ENCODE measurements at places on chromosomes 12 and 14.

- DNase-seq = no peak
Measured at GRCh38 chr14:91330856-91331255, 86.4 kb upstream of the GPR68 start.

DNA sequence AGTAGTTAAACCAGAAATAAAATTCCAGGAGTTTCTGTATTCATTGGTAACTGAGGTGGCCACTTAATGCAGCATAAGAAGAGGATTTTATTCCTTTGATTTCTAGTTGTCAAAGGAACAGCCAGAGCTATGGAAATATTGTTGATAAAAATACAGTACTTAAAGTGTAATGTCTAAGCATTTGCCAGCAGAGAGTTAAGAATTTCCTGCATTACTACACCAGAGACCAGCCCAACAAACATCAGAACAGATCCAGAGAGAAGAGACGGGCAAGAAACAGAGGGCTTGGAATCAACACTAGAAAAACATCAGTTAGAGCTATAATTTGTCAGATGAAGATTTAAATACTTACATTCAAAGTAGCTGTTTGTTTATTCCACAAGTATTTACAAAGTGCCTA, 77.9 kb downstream of the ST8SIA1 start:
- no peak for DNase-seq

- DNase-seq = peak; percentile 27
Measured at GRCh38 chr12:122872815-122873361, 23.0 kb downstream of the VPS37B start.

GRCh38 chr12:43758247-43758727, 303 bp downstream of the PUS7L start:
- DNase-seq = no peak

GRCh38 chr12:106672314-106673025, 89.7 kb downstream of the RFX4 start:
- no peak for DNase-seq

- DNase-seq = no peak
Measured at GRCh38 chr14:69879175-69880043, at the start of gene SMOC1. SMOC1 (plus strand) TSS chr14:69879416; CDS start chr14:69879679, 263 bp downstream.

GRCh38 chr12:15546102-15546701, 223.9 kb downstream of the PTPRO start:
- no peak for DNase-seq

DNA sequence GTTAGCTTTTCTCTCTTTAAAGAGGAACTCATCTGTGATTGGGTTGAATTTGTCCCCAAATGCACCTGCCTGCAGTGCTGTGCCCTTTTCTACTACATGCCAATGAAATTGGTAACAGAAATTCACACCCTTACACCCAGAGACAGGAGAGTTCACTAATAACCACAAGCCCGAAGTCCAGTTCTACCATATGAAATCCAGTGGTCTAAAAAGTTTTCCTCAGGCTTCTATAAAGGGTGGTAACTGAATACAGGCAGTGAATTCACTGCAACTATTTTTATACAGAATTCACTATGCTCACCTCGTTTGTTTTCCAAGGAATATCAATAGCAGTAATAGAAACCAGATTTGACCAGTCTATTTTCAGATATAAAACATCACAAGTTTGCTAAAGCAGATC, 31.5 kb upstream of the SOS2 start:
- DNase-seq = no peak

DNA sequence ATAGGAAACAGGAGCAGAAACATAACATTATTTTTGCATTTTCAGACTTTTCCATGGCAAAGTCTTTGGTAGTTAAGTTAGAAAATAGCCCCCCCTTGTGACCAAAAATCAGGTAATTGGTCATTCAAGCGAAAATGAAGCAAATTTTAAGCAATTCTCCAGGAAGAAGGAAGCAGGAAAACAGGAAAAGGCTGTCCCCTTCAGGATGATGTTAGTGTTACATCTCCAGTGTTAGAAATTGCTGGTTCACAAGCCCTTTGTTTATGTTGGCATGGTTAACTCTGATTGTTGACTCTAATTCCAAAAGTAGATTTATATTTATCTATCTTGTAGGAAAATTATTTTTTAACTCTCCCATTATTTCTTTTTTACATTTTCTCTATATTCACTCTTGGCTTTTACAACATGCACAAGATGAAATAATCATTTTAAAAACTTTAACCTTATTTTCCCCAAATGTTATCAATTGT, 18.8 kb upstream of the GAS2L3 start:
- peak; percentile 35 for DNase-seq

DNA sequence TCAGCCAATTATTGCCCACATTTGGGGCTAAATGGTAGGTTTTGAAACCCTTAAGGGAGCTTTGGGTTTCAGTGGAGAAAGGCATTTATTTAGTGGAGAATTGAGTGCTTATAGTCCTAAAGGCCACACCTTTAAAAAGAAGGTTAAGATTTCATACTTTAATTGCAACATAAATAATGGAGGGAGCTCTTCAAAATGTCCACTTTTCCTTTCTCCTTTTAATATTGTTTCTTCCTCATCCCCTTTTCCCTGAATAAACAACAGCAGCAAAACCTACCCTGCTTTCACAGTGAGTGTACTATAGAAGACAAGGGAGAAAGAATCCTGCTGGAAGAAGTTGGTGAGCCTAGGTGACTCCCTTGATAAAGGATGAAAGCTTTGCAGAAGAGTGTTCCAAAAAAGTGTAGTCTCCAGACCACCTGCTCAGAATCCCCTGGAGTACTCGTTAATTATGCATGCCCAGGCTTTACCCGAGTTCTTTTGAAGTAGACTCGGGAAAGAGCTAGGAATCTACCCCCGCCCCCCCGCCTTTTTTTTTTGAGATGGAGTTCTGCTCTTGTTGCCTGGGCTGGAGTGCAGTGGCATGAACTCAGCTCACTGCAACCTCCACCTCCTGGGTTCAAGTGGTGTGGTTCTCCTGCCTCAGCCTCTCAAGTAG, 11.5 kb upstream of the EID3 start:
- no peak for DNase-seq

DNA sequence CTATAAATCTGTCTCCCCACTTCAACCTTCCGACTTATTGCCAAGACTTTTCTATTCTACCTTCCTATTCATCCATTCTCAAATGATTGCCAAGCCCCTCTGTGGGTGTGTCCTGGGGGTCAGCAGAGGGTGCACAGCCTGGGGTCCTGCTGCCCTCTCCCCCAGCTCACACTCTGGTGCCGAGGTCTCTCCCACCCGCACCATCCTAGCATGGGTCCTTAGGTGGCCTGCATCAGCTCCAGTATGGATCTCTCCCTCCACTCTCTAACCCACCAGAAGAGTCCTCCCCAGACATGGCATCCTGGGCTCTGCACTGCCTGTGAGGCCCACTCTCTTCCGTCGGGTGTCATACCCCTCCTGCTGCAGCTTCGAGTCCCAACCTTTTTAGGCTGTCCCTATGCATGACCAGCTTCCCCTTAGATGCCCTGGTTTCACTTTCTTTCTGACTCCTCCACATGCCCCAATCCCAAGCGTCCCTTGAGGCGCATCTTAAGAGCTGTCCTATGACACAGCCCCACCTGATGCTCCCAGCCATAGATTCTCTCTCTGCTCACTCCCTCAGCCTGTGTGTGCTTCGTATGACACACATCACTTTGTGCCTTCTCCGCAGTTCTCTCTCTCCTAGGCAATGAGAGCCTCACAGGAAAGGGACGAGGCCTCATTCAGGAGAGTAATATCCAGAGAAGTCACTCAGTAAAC, 43.9 kb downstream of the GIT2 start:
- no peak for DNase-seq

GRCh38 chr12:131082290-131083194, 128.8 kb downstream of the ADGRD1 start:
- DNase-seq = no peak

DNA sequence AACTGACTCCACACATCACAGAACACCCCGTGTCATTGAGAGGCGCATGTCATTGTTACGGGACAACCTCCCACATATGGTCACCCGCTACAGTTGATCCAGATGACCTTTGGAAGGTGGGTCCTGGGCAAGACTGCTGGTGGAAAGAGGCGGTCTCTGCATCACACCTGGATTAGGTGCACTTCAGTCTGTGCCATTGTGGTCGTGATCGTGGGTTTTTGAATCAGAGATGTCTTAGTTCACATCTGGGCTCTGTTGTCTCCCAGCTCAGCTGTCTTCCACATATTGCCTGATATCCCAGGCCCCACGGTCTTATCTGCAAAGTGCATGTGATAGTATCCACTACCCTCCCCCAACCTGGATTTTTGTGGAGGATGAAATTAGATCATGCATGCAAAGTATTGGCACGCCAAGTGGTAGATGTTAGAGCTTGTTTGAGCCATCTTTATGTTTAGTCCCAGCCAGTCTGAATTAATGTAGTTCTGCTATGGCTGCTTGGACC, 208.7 kb upstream of the FOXN3 start:
- DNase-seq = no peak

- no peak for DNase-seq
Measured at GRCh38 chr14:49975276-49975675, 82.4 kb downstream of the ARF6 start.

DNA sequence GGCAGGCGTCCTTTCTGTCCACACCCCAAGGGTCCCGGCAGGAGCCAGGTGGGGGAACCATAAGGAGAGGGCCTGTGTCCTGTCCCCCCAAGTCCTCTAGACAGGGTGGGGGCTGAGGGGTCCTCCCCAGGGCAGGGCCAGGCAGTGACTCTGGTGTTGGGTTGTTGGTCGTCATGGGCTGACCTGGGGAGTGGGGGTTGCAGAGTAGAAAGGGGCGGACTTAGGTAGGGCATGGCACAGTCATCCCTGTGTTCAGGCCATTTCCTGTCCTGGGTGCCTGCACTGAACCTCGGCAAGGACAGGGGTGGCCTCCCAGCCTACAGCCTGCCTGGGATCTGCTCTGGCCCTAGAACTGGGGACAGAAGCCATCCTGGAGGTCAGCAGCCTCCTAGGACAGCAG, 356.2 kb downstream of the TMEM121 start:
- no peak for DNase-seq

GRCh38 chr12:75938189-75938588, 93.4 kb downstream of the PHLDA1 start:
- no peak for DNase-seq

- no peak for DNase-seq
Measured at GRCh38 chr14:21026988-21027315, 2.1 kb upstream of the NDRG2 start.

DNA sequence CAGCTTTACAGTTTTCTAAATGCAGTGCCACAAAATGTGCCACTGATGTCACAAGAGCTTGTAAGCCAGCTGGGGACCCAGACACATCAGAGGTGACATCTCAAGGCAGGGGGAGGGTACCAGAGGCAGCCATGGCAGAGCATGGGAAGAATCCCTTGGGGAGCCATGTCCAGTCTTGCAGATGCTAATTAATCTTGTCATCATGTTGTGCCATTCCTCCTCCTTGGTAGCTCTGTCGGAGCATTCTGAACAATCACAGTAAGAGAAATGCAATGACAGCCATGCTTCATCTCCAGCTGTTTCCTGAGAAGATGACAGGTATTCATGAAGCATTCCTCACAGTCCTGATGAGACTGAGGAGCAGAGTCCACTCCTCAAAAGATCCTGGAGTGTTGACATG, 287.9 kb downstream of the RPAP3 start:
- no peak for DNase-seq

DNA sequence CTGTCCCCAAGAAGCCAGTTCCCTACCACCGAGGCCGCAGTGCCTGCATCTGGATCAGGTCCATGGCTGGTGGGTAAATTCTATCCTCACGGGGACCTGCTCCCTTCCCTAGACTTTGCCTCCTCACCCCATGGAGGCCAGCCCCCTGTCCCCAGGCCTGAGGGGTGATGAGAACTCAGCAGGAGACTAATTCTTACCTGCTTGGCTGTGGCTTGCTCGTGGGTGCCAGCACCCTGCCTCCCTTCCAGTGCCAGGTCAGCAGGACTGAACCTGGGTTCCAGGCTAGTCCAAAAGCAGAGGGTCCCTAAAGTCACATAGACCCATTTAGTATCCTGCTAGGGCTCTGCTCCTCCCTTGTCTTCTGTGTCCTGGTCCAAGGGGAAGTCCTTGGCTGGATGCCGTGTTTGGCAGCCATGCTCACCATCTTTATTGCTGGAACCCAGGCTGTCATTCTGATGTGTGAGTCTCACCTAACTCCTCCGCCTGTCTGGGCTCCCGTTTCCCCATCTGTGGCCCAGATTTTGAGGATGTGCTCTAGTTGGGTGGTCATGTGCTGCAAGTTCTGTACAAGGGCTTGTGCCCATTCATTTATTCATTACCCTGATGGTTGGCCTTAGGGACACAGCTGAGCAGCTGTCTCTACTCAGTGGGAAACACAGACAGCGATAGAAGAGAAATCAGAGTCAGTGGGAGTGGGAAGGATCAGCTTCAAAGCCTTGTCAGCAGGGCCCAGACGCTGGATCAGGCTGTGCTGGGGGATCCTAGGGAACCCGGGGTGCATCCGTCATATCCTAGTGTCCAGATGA, 949 bp downstream of the PLBD2 start:
- no peak for DNase-seq

- DNase-seq = no peak
Measured at GRCh38 chr12:42326541-42327226, 717 bp downstream of the PPHLN1 start.

DNA sequence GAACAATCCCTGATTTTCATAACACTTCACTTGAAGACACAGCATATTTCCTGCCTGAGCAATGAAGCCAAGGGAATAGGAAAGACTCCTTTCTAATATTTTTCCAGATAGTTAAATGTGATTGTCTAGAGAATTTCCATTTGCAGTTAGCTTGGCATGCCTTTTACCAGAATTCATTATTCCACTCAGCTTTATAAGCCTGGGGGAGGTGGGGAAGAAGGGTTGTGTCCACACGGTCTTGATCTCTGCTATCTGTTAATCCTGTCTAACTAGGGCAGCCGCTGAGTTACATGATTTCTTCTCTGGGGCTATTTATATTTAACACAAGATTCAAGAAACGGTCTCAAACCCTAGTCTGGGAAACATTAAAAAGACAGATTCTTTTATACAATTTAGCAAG, 146.6 kb upstream of the FSCB start:
- DNase-seq = no peak

DNA sequence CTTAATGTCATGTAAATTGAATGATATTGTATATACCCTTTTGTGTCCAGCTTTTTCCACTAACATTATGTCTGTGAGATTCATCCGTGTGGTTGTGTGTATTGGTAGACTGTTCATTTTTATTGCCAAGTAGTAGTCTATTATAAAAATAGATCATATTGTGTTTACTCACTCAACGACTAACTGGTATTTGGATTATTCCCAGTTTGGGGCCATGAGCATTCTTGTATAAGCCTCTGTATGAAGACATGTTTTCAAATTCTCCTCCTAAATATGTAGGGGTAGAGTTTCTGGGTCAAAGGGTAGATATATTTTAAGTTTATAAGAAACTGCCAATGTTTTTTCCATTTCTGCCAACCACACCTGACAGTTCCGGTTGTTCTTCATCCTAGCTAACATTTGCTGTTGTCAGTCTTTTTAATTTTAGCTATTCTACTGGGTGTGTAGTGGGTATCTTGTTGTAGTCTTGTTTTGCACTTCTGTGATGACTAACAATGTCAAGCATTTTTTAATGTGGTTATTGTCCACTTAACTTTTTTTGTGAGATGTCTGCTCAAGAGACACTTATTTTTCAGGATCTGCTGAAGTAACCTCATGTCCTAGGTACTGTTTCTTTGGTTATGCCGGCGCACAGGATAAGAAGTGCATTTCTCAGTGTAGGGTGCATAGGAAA, 93.2 kb downstream of the DACT1 start:
- DNase-seq = no peak

All from NCI-H187 treated with DMSO at 0.1 percent for 48 hours (cell line).